ENCODE measurements at places on chromosomes 2 and 18. TPM values are rescaled to one million over a fixed set of nuclear protein-coding genes. Genes with fewer than 3 reads are reported as not detected.

Gene NEUROD1
- not detected for total RNA-seq

DNA sequence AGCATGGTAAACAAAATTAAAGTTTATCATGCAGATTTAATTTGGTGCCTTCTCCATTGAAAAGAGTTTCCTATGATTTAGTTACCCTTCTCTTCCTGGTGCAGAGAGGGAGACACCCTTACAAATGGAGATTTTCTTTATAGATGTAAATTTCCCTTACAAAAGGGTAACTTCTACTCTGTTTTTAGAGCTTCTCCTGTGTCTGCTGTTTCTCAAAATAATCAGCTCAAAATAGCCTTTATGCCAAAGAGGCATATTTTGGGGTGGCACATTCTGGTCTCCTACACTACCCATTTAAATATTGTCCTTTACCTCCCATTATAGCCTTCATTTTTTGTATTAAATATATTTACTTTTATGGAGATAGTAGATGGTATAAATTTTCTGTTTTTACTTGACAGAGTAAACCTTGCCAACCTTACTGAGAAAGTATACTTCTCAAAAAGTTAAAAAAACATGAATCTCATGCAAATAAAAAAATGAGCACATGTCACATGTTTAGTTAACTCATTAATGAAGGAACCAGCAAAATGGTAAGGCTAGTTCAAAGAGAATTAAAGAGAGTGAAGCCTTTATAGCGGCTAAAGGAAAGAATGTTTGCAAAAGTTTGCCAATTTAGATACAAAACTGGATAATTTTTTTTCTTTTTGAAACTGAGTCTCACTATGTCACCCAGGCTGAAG is 83.3 kb upstream of the MSH6 start:
- DNase-seq: no peak

Gene TDRD15
- total RNA-seq: not detected

Gene SLC4A3
- 0.13 TPM for total RNA-seq

DNA sequence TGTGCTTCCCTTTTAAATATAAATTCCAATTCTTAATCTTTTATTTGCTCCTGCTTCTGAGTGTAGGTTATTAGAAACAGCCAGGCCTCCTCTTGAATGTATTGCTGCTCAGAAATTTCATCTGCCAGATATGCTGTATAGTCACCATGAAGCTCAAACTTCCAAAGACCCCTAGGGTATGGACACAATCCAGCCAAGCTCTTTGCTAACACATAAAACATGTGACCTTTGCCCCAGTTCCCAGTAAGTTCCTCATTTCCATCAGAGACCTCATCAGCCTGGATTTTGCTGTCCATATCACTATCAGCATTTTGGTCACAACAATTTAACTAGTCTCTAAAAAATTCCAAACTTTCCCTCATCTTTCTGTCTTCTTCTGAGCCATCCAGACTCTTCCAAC is 75.2 kb downstream of the MAP2 start:
- DNase-seq: no peak

Measured in dermis microvascular lymphatic vessel endothelial cell (primary cell).